ENCODE measurements at places on chromosomes 4 and X.

GRCh38 chr4:184335520-184335919 lies 117.8 kb upstream of the ENPP6 start:
- DNase-seq, result no peak

DNA sequence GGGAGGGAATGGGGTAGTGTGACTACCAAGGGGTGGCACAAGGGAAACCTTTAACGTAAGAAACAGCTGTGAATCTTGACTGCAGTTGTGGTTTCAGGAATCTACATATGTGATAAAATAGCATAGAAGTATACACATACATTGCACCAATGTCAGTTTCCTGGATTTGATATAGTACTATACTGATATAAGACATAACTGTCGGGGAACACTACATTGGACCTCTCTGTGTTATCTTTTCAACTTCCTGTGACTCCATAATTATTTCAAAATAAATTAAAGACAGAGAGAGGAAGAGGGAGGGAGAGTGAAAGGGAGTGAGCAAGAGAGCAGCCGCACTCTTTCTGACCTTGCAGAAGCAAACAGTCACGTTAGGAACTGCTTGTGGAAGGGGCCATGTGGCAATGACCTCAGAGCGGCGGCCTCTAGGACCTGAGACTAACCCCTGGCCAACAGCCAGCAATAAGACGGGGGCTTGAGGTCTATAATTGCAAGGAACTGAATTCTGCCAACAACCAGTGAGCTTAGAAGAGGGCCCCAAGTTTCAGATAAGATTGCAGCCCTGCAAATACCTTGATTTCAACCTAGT lies 47.4 kb downstream of the NALF2 start:
- DNase-seq, result no peak

DNA sequence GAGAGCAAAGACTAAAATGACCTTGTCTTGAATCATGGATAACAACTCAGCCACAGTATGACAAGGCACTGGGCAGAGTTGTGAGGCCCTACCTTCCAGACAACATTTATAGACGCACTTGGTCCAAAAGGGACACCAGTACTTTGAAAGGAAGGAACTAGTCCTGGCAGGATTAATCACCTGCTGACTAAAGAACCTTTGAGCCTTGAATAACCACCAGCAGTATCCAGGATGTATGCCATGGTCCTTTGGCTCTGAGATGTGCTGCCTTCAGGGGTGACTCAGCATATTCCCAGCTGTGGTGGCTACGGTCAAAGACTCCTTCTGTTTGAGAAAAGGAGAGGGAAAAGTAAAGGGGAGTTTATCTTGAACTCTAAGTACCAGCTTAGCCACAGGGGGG lies 118.1 kb upstream of the PRR32 start:
- DNase-seq, result no peak

DNA sequence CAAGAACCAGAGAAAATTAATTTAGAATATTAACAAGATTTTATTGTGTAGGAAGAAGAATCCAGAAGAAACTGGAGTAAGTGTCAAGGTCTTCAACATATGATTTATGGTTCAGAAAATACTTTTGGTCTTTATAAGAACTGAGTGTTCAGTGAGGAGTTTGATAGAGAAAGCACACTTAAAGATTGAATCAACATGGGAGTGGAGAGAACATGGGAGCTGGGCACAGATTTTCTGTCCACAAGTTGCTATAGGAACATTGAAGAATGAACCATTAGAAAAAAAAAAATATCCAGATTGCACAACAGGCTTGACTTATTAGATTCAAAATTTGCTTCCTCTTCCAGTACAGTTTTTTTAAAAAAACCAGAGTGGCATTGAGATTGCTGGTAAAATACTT lies 601.2 kb upstream of the GNPDA2 start:
- DNase-seq, result no peak

DNA sequence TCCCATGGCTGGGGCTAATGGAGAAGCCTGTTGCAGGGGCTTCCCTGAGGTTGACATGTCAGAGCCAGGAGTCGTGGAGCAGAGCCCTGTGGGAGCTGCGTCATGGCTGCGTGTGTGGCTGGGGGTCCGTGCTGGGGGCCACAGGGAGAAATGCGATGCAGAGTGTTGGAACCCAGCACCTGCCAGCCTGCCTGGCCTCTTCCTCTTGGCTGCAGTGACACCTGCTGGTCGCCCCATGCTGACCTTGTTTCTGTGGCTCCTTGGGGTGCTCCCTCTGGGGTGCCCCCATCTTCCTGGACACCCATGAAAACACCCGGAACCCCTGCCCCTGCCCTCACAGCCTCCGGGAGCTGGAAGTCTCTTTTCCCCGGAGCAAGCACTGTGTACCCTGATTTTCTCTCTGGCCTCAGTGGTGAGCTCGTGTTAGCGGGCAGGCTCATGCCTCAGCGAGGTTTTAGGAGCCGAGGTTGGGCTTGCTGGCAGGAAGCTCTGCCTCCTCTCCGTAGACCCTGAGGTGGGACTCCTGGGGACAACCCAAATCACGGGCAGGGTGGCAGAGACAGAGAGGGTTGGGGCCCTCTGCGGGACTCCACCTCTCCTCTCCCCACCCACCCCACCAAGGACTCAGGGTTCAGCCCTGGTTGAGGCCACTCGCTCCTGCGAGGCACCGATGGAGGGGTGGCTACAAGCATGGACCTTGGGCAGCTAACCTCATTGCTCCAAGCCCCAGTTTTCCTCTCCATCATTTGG lies 103.7 kb downstream of the SORCS2 start:
- DNase-seq, result peak; percentile 34

- no peak for DNase-seq
Observed at GRCh38 chr4:114399105-114399504, 199.5 kb upstream of the UGT8 start.

- peak; percentile 57 for DNase-seq
Observed at GRCh38 chr4:165476214-165477098, 97.6 kb downstream of the CPE start.

DNA sequence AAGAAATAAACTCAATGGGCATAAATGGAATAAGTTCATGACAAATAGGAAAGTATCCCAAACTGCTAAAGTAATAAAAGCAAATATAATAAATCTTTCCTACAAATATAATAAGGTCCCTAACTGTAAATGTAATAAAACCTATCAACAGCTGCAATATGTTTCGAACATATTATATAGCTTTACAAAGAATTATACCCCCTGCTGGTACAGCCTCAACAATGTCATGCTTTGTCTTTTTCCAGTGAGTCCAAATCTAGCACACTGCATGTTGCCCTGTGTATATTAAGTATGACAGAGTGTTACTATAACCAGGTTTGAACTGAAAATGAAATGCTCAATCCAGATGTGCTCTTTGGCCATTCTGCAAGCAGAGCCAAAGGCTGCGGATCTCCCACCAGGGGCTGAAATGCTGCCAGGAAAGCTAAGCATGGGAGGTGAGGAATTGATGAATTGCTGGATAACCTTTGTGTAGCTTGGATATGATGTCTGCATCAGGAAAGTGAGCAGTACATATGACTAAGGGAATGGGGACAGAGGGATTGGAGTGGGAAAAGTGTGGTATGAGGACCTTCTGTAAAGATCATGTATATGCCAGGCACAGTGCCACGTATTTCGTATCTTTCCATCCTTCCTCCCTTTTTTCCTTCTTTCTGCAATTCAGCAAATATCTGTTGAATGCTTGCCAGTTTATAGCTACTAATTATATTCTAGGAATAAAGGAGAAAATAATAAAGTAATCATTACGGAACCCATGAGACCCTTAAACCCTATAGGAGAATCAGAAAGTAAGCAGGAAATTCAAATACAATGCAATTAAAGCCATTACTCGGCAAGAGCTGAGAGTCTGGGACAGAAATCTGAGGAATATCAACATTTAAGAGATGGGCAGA lies 954.6 kb upstream of the LCORL start:
- DNase-seq, result no peak

DNA sequence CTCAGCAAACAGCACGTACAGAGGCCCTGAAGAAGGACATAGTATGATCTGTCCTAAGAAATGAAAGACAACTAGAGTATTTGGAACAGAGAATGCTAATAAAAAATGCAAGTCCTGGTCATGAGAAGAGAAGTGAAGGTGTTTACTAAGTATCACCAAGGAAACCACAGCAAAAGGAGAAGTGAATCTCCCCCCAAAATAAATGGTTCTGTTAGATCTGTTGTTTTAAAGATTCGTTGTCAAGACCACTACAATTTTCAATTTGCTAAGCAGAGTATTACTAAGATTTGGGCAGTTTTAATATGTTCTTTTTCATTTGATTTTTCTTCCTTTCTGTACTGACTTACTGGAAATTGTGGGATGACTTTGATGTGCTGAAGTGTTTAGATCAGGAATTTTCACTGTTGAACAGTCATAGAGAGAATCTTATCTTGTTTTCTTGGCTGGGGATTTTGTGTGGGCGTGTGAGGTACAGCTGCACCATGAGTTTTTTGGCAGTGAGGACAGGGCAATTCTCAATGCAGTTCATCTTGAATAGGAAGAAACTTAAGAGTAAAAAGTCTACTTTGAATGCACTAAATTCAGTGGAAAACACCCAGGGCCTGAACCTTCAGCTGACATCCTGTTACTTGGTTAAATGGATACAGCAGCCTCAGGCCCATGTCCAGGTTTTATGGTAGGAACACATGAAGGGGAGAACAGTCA lies 132.2 kb downstream of the STIM2 start:
- DNase-seq, result peak; percentile 37

DNA sequence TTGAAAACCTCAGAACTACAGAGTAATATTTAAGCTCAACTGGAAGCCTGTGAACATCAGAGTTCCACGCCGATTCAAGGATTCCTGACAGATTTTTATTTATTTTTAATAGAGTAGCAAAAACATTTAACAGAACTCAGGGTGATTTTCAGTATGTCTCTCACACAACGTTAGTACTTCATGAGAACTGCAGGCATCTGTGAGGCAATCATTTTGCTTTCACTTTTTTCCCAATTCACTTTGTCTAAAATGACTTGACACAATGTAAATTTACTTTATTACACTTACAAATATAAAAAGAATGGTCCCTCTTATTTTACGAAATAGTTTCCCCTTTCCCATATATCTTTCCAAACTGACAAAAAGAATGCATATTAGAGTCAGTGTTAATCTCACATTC lies 869.5 kb upstream of the EPHA5 start:
- DNase-seq, result no peak

- no peak for DNase-seq
Observed at GRCh38 chr4:74278490-74278889, 29.8 kb upstream of the EPGN start.
